Smooth muscle cell of the coronary artery (primary cell): ENCODE measurements at places on chromosomes 16 and 17. TPM values are rescaled to one million over a fixed set of nuclear protein-coding genes. Genes with fewer than 3 reads are reported as not detected.

Gene NTN3
- total RNA-seq = 0.23 and 0.47 TPM in 2 replicates

Gene TMC5
- not detected in 2 replicates for total RNA-seq

Gene C16orf95
- total RNA-seq = 4.1 and 4.6 TPM in 2 replicates

Gene PYY
- total RNA-seq = not detected in 2 replicates

Gene UTS2R
- total RNA-seq = not detected in 2 replicates

Gene MMP28
- 0.60 TPM in 1 of 2 replicates, not detected in the other for total RNA-seq

Gene MFSD6L
- total RNA-seq = not detected in 2 replicates

Gene SP6
- total RNA-seq = 0.08 and 0.12 TPM in 2 replicates

Gene KRTAP16-1
- not detected in 2 replicates for total RNA-seq

Gene PLLP
- 0.53 TPM in 1 of 2 replicates, not detected in the other for total RNA-seq

Gene KRTAP2-3
- not detected in 2 replicates for total RNA-seq

Gene ADGRG1
- total RNA-seq = 0.12 and 0.53 TPM in 2 replicates

Gene CENPV
- 4.8 and 28.1 TPM in 2 replicates for total RNA-seq

Gene TUBB3
- total RNA-seq = 294 and 447 TPM in 2 replicates

Gene TBC1D28
- not detected in 2 replicates for total RNA-seq

Gene NUPR1
- 43.7 and 74.9 TPM in 2 replicates for total RNA-seq

Gene ARL5C
- total RNA-seq = not detected in 2 replicates

Gene CHP2
- not detected in 2 replicates for total RNA-seq

Gene CDH15
- 0.12 and 0.60 TPM in 2 replicates for total RNA-seq

Gene CDH8
- total RNA-seq = 9.5 TPM in 1 of 2 replicates, not detected in the other

Gene FASN
- total RNA-seq = 38.4 and 89.0 TPM in 2 replicates

Gene KATNB1
- 18.7 and 19.5 TPM in 2 replicates for total RNA-seq

Gene NHLRC4
- 0.35 and 1.4 TPM in 2 replicates for total RNA-seq

Gene ALDH3A1
- 0.15 and 2.6 TPM in 2 replicates for total RNA-seq

Gene CLEC18B
- 0.47 and 4.1 TPM in 2 replicates for total RNA-seq

Gene CCL16
- total RNA-seq = not detected in 2 replicates

Gene CDRT15
- not detected in 2 replicates for total RNA-seq

Gene IKZF3
- not detected in 2 replicates for total RNA-seq

Gene HSD17B2
- 0.35 TPM in 1 of 2 replicates, not detected in the other for total RNA-seq
